ENCODE measurements at places on chromosomes 1 and 21.

DNA sequence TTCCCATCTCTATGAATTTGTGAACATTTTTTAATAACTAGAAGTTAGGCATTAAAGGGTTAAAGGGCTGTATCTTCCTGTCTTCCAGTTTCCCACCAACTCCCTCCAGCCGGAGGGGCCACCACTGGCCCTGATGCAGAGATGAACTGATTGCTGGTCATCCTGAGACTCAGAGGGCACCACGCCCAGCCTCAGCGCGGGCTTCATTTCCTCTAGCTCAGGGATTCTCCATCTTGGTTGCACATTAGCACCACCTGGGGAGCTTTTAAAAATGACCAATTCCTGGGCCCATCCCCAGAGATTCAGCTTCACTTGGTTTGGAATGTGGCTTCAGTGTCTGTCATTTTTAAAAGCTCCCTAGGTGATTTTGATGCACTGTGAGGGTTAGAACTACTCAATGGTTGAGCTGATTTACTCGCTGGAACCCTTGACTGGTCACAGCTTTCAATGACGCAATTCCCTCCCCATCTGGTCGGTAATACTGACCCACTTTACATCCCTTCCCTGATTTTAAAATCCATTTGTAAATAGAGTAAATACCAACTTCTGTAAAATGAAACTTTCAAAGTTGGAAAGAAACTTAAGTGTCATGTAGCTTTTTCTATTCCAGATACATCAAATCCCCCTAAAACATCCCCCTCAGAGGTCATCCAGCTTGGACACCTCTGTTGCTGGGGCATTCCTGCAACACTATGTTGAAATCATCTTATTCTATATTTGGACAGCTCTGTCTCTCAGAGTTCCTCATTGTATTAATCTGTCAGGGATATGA is 5.1 kb downstream of the NAV1 start:
- no peak for DNase-seq

- DNase-seq, result no peak
Measured at GRCh38 chr21:27495836-27496235, 528.9 kb upstream of the ADAMTS5 start.

DNA sequence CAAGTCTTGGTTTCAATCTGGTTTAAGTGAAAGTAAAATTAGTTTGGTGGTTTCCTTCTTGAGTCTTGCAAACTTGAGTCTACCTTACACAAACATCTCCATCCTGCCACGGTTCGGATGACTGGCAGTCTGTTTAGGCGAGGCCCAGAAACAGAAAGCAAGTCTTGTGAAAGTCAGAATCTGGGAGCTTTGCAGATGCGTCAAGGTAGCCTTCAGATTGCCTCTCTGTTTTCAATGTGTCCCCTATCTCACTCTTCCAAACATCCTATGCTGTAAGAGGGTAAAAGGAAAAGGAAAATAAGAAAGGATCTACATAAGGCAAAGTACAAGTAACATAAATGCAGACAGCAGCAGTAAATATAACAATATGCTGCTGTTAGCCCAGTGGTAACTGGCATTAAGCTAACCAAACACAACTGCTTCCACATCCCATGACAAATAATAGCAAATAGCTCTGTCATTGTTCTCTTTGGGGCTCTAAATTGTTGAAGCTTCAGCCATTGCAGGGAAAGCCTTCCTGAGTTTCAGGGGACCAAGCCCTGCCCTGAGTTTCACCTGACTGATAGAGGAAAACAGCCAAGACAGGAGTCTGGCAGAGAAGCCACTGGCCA is 26.2 kb upstream of the C1orf105 start:
- no peak for DNase-seq

DNA sequence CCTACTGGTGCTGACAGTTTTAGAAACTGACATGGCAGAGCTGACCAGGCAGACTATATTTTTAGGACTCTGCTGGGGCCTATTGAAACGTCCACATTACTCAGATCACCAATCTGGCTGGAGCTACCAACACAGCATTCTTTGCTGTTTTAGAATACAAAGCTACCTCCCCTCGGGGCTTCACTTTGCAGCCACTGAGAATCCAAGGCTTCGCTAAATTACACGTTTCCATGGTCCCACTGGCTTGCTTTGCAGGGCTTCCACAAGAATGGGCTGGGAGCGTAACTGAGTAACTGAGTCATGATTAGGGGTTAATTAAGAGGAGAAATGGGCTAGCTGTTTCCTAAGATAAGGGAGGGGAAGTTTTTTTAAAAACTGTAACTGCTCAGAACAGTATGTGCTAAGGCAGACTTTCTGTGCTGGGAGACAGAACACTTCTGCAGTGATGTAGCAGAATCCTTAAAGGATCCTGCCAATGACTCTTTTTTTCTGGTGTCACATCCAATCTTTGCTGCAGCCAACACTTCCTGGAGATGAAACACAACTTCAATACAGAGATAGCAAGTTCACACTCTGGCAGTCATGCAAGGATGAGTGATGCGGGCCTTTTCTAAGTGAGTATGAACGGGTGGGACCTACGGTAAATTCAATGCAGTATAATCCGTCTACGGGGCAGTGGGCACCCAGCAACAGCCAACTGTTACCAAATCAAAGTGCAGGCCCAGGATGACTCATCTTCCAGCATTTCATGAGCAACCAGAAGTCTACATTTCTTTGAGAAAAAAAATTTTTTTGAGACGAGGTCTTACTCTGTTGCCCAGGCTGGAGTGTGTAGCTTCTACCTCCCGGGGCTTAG is 21.5 kb downstream of the NDUFS5 start:
- no peak for DNase-seq

GRCh38 chr1:241202401-241202800 is 154.6 kb downstream of the RGS7 start:
- DNase-seq, result no peak

DNA sequence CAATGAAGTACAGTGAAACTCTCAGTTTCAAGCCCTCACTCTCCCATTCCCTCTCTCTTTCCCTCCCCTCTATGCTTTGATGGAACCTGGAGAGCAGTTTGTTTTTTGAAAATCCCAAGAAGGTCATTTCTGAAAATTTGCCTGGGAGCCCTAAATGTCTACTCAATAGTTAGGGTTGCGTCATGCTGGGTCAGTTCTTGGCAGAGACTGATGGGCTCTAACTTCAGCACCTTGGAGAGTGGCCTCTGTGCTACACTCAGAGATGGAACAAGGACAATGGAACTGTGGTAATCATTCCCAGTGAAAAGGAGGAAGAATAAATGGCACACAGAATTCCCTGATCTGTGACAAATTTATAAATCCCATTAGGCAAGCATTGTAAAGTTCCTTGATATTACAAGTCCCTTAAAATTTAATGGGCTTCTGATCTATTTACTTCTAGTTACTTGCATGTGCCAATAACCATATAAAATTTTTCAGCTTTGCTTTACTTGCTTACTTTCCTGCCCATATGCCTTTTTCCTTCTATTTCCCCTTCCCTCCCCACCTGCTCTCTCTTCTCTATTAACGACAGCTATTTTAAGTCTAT is 182.9 kb upstream of the KCND3 start:
- DNase-seq, result no peak

- no peak for DNase-seq
Measured at GRCh38 chr1:244964112-244964971, 100.0 kb upstream of the HNRNPU start.

GRCh38 chr1:6148497-6149241 is 31.5 kb downstream of the CHD5 start:
- peak; percentile 41 for DNase-seq

GRCh38 chr1:214514819-214515383 is 36.5 kb downstream of the PTPN14 start:
- no peak for DNase-seq

- no peak for DNase-seq
Measured at GRCh38 chr1:105608713-105609112, 1447.8 kb upstream of the PRMT6 start.

GRCh38 chr1:211811848-211812247 is 18.7 kb downstream of the LPGAT1 start:
- no peak for DNase-seq

DNA sequence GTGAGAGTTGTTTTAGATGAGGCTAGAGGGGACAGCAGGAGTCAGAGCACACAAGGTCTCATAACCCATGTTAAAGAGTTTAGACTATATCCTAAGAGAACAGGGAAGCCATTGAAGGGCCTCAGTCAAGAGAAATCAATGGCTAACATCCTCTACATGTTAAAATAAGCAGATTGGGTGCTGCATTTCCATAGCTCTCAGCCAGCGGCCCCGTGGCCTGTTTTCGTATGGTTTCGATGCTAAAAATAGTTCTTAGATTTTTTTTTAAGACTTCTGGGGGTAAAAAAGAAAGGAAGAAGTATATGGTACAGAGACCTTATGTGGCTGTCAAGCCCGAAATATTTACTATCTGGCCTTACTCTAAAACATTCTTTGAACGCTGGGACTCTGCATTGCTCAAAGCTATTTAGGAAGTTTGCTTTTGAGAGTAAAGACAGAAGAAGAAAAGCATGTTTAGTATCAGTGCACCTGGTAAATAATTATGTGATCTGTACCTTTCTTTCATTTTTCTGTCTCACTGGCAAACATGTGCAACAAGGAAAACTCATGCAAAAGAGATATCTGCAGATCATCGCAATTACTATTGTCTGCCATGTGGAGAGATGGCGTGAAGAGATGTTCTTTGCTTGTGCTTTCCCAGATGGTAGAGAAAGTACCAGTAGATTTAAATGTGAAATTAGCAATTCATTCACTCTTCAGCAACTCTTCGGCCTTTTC is 8.4 kb downstream of the PDIK1L start:
- no peak for DNase-seq

GRCh38 chr1:62962901-62963776 is 179.2 kb downstream of the ATG4C start:
- DNase-seq, result no peak
